ENCODE measurements at places on chromosomes 12 and 14.

GRCh38 chr14:35688126-35688826 lies 120.8 kb downstream of the RALGAPA1 start:
- DNase-seq, result no peak

GRCh38 chr12:34598851-34599529 lies 576.7 kb downstream of the ALG10 start:
- DNase-seq, result no peak

DNA sequence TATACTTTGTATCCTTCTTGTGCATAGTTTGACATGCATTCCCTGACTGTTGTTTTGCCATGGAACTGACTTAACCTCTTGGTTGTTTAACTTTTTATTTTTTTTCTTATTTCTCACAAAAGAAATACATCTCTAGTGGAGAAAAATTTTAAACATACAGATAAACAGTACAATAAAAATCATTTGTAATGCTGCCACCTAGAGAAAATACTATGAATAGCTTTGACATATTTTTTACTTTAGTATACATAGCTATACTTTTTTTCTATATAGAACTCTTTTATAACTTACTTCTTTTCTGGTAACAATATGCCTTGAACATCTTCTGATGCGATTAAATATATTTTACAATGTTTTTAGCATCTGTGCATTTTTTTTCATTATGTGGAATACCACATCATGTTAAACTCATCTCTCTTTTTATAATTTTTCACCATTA lies 184.5 kb downstream of the AKAP6 start:
- DNase-seq, result no peak

DNA sequence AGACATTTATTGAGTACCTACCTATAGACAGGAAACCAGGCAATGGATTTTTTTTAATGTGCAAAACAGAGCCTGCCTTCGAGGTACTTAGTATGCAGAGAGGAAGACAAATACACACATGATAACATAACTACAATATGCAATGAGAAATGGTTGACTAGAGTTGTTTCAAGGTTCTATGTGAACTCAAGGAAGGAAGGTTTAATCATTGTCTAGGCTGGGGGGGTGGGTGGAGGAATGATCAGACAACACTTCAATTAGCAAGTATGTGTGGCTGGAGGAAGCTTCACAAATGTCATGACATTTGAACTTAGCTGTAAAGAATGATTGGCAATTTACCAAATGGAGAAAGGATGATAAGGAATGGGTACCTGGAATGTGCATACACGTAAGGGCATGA lies 985.3 kb downstream of the FLRT2 start:
- DNase-seq, result no peak

GRCh38 chr14:50978888-50979287 lies 34.6 kb upstream of the PYGL start:
- no peak for DNase-seq

- no peak for DNase-seq
These were observed 19.4 kb upstream of the EVL start for GRCh38 chr14:100045642-100046344.

DNA sequence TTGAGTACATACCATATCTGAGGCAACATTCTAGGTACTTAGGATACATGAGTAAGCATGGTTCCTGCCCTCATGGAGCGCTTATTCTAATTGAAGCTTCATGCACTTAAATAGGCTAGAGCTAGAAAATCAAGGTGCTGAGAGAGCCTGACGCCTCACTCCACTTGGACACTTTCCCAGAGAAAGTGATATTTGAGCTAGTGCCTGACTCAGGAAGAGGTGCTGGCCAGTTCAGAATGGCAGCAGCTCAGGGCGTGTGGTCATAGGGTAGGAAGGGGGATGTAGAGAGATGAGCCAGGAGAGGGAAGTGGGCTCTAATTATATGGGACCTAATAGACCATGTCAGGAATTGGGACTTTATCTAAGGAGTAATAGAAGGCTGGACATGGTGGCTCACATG lies 33.3 kb downstream of the TULP3 start:
- DNase-seq, result no peak

DNA sequence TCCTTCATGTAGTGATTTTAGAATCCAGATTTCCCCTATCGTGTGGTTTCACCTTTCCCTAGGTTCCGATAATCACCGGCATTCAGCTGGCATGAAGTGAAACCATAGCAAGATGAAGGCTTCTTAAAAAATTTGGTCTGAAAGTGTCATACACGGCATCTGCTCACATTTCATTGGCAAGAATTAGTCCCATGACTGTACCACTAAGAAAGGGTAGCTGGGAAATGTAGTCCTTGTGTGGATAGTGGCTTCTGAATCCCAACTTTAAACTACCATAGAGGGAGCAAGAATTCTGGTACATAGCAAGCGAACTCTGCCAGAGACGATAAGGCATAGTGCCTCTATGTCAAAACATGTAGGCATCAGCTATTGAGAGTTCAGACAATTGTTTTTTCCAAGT lies 360.1 kb upstream of the TBX3 start:
- no peak for DNase-seq

DNA sequence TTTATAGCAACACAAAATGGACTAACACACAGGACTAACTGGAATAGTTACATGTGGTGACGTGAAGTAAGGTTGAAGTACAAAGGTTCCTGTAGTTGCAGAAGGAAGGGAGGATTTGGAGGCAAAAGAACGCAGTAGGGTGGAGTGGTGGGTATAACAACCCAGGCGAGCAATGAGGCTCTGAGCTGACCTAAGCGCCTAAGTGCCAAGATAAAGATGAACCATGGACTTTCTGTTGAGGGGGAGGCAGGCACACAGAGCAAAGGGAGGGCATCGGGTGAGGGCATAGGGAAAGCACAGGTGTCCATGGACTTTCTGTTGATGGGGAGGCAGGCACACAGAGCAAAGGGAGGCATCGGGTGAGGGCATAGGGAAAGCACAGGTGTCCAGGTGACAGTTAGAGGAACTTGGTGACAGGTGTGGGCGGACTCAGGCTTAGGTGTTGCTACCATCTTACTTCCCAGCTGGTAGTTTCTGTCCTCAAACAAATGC lies 15.2 kb downstream of the SCNN1A start:
- no peak for DNase-seq

GRCh38 chr14:37550511-37550910 lies 44.5 kb downstream of the FOXA1 start:
- no peak for DNase-seq

DNA sequence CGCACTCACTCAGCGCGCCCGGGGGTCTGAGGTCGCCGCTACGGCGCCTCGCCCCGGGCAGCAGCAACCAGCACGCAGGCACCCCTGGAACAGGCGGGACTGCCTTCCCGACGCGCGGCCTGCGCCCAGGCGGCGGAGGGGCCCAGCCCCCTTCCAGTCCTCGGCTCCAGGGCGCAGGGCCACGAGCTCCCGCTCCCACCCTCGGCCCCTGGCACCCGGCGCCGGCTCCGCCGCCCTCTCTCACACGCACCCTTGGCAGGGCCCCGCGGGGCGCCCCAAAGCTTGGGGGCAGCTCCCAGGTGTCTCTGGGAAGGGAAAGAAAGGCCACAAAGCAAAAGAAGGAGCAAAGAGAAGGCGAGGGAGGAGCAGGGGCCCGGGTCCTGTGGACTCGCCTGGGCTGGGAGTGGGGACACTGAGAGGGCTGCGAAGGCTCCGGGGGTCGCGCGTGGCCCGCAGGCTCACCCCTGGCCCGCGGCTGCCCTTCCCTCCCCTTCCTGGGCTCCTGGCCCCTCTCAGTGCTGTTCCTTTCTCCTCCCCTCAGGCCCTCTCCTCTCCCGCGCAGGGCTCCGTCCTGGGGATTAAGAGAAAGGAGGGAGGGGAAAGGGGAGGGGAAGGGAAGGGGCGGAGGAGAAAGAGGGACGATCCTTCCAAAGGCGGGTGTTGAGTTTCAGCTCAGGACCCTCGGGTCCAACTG lies 907 bp upstream of the EFS start:
- no peak for DNase-seq

DNA sequence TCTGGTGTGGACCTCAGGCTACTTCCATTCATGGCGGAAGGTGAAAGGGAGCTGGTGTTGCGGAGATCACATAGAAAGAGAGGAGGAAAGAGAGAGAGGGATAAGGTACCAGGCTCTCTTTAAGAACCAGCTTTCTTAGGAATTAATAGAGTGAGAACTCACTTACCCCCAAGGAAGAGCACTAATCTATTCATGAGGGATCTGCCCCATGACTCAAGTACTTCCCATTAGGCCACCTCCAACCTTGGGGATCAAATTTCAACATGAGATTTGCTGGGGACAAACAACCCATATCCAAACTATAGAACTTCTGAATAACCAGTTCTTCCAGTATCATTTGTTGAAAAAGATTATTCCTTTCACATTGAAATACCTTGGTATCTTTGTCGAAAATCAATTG lies 34.0 kb upstream of the C2CD5 start:
- DNase-seq, result no peak

DNA sequence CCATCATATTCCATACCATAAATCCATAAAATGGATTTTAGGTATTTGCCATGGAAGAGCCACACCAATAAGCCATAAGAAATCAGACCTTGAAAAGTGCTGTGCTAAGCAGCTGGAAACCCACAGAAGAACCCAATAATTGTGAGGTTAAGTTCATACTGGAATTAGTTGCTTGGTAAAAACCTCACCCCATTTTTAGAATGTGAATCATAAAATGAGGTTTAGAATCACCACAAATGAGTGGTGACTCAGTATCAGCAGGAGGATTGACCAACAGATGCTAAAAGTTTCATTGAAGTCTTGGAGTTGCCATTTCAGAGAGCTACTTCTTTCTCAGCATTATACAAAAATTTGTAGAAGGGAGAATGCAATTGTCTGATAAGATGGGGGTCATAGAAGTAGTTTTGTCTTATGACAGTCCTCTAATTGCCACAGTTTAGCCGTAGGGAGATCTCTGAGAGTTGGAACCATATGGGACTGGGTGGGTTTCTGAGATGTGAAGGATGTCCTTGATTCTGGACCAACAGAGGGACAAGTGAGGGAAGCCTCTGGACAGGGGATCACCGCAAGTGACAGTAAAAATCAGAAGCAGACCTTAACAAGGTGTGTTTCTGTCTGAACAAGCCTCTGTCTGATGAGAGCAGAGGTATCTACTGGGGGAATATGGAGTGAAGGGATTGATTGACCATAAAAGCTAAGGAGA lies 1.4 kb upstream of the STON2 start:
- no peak for DNase-seq

- no peak for DNase-seq
These were observed 22.3 kb downstream of the LGR5 start for GRCh38 chr12:71461787-71462328.

DNA sequence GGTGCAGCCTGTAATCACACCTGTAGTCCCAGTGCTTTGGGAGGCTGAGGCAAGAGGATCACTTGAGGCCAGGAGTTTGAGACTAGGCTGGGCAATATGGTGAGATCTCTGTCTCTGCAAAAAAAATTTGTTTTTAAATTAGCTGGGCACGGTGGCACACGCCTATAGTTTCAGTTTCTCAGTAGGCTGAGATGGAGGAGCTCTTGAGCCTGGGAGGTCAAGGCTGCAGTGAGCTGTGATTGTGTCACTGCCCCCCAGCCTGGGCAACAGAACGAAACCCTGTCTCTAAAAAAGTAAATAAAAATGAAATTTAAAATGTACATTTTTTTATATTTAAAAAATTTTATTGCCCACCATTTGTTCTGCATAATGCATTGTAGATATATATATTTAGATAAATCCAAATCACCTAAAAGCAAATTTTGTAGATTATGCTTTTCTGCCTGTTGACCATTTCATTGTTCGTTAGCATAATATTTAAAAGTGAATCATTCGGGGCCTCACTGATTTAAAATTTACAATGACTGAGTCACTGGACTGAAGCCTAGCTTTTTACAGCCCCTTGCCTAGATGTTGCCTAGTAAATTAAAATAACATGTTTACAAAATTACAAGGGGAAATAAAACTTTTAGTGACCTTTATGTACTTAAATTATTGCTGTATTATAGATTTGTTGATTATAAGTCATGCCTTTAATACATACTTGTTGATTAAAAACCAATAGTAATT lies 87.9 kb downstream of the USP15 start:
- no peak for DNase-seq

- DNase-seq, result no peak
These were observed 190.2 kb upstream of the AMIGO2 start for GRCh38 chr12:47269916-47270315.

DNA sequence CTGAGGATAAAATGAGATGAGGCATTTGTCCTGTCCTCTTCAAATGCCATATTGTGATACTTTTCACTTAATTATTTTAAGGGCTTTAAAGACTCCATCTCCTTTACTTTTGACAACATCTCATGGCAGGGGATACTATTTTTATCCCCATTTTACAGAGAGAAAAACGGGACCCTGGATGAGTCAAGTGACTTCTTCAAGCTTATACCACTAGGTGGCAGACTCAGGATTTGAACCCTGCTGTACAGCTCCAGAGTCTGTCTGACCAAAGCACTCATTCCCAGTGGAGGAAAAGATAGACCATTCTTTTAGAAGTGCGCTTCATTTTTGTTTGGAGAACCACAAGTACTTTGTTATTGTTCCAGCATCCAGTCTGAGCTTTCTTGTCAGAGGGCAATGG lies 1.7 kb upstream of the SMOC1 start:
- DNase-seq, result no peak

- no peak for DNase-seq
These were observed 11.9 kb downstream of the RNF10 start for GRCh38 chr12:120546050-120546386.

GRCh38 chr12:75650595-75651341 lies 139.4 kb upstream of the KRR1 start:
- no peak for DNase-seq

- DNase-seq, result no peak
These were observed 117.7 kb downstream of the GPR135 start for GRCh38 chr14:59347511-59347900.

DNA sequence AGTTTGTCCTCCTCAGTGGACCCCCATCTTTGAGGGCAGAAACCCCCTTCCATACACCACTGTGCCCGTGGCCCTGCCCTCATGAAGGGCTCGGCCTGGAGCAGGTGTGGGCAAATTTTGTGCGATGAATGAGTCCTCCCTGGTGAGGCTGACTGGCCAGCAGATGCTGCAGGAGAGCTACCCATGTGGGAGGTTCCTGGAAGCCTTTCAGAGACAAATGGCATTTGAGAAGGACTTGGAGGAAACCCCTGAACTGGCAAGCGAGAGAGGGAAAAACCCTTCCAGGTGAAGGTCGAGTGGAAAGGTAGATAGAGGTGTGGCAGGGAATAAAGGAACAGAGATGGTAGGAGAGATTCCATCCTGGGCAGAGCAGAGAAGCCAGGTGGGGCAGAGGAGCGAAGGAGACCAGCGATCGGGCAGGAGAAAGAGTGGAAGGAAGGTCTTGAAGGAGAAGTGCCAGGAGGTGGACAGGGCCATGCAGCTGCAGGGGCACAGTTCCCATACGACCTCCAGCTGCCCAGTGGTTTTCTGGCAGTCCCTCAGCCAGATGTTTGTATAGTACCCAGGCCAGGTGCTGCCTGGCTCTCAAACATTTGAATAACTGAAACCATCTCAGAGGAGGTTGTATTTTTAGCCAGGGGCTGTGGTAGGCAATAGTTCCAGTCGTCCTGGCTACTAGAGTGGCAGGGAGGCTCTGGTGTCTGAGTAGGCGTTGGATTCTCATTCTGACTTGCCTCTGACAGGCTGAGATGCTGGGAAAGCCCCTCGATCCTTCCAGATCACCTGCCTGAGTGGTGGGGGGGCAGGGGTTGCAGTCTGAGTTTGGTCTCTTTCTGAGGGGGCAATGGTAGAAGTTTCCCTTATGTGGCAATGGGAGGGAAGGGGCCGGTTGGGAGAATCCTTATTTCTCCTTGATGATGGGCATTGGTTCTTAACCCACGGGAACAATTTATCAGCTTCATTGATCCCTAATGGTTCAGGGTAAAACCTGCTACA lies 40.1 kb downstream of the FBXL14 start:
- DNase-seq, result peak; percentile 56

- DNase-seq, result no peak
These were observed 1108.3 kb upstream of the FLRT2 start for GRCh38 chr14:84421621-84422020.

- no peak for DNase-seq
These were observed 35.0 kb downstream of the ITPR2 start for GRCh38 chr12:26798023-26798422.
